ENCODE measurements at places on chromosomes 6 and 20. TPM values are rescaled to one million over a fixed set of nuclear protein-coding genes. Genes with fewer than 3 reads are reported as not detected.

The MMS22L gene
- 13.9 TPM for total RNA-seq

DNA sequence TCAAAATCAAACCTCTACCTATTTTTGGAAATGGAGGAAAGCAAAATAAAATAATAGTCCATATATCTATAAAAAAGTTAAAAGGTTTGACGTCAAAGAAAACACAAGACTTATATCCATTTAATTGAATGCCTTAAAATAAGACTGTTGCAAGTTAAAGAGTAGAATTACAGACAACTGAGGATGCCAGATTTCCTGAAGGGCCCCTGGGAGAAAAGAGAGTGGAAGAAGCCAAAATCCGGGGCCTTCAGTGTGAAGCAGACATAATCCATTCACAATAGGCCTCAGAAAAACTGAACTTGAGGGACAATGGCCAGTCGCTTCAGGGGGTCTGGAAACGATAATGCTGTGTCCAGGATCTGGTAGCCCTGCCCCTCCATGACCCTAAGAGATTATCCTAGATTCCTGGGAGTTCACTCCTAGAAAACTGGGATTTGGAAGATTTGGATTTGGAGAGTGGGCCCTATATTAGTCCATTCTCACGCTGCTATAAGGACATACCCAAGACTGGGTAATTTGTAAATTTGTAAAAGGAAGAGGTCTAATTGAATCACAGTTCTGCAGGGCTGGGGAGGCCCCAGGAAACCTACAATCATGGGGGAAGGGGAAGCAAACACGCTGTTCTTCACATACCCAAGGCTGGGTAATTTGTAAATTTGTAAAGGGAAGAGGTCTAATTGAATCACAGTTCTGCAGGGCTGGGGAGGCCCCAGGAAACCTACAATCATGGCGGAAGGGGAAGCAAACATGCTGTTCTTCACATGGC lies 94.0 kb upstream of the SLC2A12 start:
- no peak for DNase-seq

The HLA-DQB1 gene
- total RNA-seq = 0.17 TPM

- no peak for DNase-seq
Observed at GRCh38 chr20:7410150-7410549, 530.1 kb downstream of the HAO1 start.

DNA sequence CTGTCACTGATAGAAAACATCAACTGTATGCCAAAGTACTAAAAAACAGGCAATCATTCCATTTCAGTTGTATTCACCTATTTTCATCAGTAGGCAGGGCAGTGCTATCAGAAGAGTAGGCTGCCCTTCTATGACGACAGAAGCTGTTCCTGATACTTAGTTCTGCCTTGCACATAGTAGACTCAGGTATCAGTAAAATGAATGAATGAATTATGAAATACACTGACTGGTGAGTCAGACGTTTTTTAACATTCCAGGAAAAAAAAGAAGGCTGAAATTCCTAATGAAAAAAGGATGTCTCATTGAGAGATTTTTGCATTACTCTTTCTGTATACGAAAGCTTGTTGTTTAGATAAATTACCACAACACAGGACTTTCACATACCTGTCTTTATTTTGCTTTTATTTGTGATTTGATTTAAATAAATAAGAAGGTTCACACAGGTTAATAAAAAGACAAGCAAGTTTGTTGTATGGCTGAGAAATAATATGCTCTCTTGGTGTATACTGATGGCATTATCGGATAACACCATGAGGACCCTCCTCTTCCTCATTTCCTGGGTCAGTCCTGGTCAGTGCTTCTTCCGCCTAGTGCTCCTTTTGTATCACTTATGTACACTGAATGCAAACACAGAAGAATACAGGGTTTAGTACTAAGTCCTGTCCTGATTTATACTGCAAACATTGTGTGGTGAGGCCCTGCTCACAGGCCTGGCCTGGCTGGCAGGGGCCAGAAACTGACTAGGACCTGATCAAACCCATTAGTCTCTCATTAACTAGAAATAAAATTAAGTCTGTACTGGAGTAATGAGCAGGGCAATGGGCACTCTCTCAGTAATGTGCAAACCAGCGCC lies 39.4 kb upstream of the SPDEF start:
- no peak for DNase-seq

- no peak for DNase-seq
Observed at GRCh38 chr6:155075930-155076695, 81.0 kb downstream of the TIAM2 start.

DNA sequence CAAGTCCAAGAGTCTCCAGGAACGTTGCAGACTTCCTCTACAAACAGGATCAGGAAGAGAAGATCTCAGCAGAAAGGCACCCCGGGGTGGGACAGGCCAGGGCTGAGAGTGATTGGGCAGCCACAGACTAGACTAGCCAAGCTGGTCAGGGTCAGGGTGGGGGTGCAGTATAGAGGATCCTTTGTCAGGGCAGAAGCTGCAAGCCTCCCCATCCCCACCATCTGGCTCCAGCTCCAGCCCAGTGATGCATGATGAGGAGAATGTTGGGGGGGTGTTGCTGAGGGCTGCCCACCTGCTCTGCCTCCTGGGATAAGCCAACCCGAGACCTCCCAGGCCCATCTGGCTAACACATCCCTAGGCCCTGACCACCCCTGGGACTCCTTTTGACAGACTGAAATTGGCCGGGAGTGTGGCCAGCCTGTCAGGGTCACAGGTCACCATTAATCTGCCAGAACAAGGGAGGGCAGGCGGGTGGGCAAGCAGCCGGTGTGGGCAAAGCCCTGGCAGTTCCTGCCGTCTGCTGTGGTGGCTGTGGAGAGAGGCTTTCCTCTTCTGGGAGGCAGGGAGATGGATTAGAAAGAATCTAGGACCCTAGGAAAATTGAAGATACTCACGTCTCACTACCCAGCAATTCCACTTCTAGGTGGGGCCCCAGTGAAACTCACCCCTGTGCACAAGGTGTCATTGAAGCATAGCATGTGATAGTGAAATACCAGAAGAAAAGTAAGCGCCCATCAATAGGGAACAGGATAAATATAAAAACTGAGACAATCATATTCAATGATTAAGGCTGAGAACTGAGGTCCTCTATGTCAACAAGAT lies 22.1 kb upstream of the SNTA1 start:
- DNase-seq = no peak

GRCh38 chr6:165245287-165245686 lies 64.1 kb downstream of the C6orf118 start:
- DNase-seq = no peak

DNA sequence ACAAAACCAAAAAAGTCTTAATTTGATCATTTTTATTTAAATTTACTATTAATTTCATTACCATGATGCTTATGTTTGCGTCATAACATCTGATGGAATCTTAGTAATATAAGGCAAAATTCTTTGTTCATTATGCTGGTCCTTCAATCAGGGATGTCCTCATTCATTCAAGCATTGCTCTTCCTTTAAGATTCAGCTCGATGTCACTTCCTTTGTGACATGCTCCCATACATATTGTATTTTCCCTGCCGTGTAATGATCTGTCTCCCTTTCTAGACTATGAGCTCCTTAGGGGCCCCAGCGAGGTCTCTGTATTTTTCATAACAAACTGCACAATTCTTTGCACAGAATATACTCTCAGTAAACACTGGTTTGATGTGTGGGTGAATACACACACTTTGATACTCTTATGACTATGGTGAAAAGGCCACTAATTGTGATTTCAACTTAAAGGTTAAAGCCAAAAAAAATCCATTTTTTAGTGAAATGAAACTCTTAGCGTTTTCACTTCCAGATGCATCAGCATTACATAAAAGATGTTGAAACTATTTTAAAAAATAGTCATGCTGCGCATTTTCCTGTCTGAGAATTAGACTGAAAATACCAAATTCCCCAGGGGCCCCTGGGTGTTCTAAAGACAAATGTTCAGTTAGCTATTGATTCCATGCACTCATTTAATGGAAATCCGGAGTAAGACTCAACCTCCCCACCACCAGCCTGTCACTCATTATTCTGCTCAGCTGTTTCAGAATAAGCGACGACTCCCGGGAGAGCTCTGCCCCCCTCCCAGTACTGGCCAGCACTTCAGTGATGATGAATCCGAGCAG lies 169.7 kb downstream of the ATXN1 start:
- no peak for DNase-seq

The TRAPPC3L gene
- total RNA-seq = not detected

The C20orf144 gene
- total RNA-seq = not detected

GRCh38 chr6:91305755-91306154 lies 718.9 kb upstream of the MAP3K7 start:
- DNase-seq = no peak
